Calu3 (cell line): ENCODE measurements at places on chromosomes 2 and 18.

GRCh38 chr2:157480182-157480961, 36.5 kb upstream of the CYTIP start:
- no peak for DNase-seq

DNA sequence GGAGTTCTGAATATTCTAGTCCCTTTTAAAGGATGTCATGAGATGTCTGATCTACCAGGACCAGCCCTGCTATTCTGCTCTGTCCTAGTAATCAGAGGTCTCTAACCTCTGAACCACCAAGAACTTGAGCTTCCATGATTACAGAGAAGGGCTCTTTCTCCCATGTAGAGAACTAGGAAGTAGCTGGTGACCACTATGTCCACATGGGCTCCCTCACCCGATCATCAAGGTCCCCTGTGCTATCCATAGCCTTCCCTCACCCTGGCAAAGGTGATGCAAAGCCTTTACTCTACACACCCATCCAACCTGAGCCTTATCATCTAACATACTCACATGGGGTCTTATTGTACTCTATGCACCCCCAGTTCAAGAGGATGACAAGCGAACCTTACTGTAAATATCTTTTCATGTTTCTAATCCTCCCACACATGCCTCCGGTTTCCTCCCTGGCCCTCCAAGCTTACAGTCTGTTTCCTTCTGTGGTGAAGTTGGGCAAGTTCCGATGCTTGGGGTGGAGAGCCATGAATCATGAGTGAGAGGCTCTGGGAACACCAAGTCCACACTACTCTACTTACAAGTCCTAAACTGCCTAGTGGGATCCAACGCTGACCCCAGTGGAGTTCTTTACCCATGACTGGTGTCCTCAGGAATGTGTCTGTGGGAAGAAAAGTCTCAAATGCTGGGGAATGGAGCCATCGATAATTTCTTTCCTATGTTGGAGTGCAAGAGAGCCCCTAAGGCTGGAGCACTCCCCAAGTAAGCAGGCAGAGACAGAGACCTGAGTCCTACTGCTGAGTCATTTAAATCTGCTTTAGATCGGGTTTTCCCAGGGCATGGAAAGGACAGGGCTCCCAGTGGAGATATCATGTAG, 73.3 kb upstream of the KLF7 start:
- DNase-seq = no peak

GRCh38 chr18:48917579-48918517, 32.9 kb downstream of the SMAD7 start:
- DNase-seq = no peak

- no peak for DNase-seq
Observed at GRCh38 chr18:11850821-11851145, 430 bp upstream of the CHMP1B start.

DNA sequence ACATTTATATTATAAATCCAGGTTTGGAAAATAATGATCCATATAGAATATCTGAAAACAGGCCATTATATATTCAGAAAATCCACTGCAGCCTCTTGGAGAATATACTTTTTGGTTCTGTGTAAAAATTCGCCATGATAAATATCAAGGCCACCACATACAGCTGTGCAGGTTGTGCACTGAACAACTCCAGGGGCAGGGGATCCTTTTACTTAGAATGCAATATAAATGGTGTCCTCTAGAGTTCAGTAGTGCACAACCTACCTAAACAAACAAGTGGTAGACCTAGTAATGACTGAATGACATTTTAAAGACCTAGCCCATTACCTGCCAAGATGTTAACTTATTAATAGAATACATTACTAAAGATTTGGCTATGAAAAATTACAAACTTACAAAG, 22.4 kb downstream of the MOGAT1 start:
- DNase-seq = no peak

GRCh38 chr2:24228470-24228869, 53.6 kb downstream of the FAM228A start:
- no peak for DNase-seq

GRCh38 chr2:210591663-210592062, 35.3 kb downstream of the CPS1 start:
- no peak for DNase-seq

DNA sequence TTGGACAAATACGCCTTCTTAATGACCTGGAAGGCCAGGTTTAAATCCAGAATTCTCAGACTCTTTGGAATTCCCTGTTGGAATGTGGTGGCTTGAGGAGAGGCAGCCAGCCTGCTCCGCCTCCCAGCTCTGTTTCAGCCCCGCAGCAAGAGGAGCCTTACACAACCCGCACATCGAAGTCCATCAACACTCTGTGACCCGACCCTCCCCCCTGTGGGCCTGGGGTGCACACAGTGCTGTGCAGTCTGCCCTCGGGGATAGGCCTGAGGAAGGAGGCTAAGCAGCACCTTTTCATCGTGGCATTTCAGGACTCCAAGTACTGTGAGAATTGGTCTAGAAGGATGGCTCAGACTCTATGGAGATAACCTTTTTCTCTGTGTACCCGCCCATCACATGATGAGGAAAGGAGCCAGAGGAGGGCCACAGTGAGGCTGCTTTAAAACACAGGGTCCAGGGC, 73.7 kb downstream of the GREB1L start:
- DNase-seq = no peak

DNA sequence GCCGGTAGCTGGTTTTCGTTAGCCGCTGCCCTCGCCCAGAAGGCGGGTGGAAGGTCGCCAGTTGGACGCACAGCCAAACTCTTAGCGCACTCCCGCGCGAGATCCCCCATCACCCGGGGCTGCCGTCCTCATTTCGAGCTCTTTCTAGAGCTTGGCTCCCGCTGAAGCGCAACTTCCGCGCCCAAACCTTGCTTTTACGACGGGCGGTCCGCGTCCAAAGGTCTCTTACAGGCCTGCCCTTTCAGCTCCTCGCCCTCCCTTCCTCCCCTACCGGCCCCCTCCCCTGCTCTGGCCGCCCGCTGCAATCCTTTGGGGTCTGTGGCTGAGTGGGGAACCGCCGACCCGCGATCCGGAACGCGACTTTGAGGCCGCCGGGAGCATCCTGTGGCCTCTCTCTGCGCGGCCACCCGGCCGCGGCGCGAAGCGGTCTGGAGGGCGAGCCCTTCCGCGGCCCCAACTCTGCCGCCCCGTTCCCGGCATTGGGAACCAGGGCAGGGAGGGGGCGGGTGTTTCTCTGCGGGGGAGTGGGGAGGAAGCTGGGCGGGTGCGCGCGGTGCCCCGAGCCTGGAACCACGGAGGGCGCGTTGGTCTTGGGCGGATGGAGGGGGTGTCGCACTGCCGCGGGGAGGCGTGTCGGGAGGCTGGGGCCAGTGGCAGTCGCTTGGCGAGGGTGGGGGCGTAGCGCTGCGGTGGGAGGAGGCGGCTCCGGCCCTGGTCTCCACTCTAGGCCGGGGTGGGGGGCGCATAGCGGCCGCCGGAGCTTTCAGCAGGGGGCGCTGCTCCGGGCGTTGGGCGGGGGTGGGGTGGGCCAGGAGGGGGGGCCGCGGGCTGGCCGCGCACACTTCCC, at the start of gene GDF7:
Gene GDF7, plus strand, starts transcription at position 841 of the 847 bp plus-strand sequence. CDS start 96 bp downstream, outside the sequence.
- DNase-seq = no peak

DNA sequence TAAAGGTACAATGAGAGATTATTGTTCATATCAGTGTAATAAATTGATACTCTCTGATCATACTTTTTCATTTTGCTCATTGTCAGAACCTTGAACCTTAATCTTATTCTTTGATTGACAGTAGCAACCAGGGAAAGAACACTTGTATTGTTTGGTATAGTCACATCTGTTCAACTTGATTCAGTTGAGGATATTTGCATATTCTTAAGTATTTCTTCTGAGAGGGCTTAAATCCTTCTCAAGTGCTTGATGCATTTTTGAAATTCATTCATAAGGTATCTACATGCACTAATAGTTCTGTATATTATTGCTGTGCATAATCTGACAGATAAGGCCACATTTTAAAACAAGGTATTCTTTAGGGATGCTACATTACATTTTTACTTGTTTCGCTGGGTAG, 118.9 kb downstream of the EHBP1 start:
- no peak for DNase-seq
